ENCODE measurements at places on chromosomes 1 and 21. TPM values are rescaled to one million over a fixed set of nuclear protein-coding genes. Genes with fewer than 3 reads are reported as not detected.

The RNU1-1 gene
- total RNA-seq = 30.4 TPM

The NEK2 gene
- 44.2 TPM for total RNA-seq

The ASPM gene
- total RNA-seq = 20.7 TPM

The TEKT2 gene
- not detected for total RNA-seq

The WNT3A gene
- not detected for total RNA-seq

Data from A549 treated with Hydrocortisone at 1 μM for 4 hours (cell line).